HEK293T (cell line): ENCODE measurements at places on chromosomes 13 and 19.

- no peak for DNase-seq
These were observed 7.1 kb upstream of the ACTN4 start for GRCh38 chr19:38640368-38640767.

DNA sequence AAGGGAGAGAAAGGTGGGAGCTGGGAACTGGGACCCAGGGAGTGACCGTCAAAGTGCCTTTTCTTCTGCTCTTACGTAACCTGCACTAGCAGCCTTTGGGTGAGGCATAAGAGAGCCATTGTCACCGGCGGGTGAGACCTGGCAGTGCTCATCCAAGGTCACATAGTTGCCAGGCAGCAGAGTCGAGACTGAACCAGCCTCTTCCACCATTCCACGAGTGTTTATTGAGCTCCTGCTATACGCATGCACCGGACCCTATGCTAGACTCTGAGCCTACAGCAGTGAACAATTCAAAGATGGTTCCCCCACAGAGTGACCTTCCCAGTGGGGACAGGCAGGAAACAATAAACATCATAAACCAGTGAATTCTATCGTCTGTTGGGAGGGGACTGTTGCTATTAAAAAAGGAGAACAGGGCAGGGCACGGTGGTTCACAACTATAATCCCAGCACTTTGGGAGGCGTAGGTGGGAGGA lies 18.6 kb upstream of the STRN4 start:
- DNase-seq = no peak

DNA sequence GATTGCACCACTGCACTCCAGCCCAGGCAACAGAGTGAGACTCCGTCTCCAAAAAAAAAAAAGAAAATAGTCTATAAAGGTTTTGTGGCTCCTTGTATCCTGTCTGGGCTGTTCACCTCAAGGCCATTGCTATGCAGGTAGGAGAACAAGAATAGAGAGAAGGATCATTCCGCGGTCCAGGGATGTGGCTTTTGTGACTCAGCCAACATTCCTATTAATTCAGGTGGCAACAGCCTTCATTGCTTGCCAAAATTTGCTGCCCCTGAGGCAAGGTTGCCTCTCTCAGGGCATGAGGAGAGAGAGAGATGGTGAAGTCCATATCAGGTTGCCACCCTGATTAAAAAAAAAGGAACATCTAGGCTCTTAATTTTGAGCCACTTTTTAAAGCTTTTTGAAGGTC lies 8.0 kb downstream of the ZNF551 start:
- DNase-seq = no peak

GRCh38 chr13:48318821-48319511 lies 15.4 kb downstream of the RB1 start:
- no peak for DNase-seq

- DNase-seq = no peak
These were observed 40.0 kb upstream of the GAS6 start for GRCh38 chr13:113903912-113904311.

DNA sequence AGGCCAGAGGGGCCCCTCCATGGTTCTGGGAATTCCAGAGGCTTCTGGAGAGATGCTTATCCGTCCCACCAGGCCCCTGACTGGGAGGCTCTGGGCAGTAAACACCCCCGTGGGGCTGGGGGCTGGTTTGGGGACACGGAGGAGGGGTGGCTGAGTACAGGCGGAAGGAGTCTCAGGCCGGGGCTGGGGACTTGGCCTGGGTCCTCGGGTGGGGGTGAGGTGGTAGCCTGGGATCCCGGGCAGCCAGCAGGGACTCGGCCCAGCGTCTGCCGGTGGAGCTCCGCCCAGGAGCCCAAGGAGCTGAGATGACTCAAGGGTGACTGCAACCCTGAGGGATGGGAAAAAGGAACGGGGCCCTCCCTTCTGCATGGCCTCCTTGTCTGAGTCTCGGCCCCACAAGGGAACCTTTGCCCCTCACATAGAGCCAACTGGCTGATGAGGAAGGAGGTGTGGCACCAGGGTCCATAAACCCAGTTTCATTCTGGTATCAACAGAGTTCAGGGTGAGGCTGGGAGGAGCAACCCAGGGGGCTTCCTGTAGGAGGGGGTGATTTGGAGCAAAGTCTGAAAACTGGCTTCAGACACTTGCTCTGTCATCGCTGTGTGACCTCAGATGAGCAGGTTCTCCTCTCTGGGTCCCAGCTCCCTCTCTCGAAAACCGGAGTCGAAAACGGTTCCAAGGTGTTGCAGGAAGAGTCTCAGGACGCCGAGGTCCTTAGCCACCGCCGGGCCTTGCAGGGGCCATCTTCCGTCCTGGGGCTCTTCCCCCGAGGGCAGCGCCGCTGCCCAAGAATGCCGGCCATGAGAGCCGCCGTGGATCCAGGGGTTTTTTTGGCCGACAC lies 809 bp downstream of the MISP start:
- no peak for DNase-seq

DNA sequence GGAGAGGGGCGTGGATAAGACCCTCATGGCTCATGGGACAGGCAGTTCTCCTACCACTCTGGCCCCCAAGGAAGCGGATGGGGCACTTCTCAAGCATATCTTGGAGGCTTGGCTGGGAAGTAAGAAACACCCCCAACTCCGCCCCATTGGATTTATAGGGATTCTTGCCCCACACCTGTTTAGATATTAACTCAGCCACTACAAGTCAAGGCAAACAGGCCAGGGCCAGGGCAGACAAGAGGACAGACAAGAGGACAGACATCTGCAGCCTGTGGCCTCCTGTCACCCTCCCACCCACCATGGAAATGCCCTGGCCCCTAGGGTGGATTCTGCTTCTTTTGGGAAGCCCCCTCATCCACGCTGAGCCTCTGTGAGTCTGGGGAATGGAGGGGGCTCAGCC lies 24.1 kb downstream of the RDH8 start:
- DNase-seq = no peak

DNA sequence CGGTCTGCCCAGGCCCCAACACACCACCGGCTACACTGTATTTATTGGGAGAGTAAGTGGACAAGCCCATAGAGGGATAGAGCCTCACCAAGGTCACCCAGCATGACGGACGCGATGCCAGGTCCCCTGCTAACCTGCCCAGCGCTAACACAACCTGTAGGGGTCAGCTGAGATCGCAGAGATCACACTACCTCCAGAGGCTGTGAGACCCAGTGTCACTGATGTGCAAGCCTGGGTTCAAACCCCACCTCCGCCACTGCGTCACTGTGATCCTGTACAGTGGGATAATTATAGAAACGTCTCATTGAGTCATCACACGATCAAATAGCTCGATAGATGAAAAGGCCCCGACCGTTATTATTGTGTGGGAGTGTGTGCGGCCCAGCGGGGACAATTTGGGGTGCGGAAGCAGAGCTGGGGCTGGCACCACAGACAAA lies 10.6 kb upstream of the TLE2 start:
- DNase-seq = no peak

DNA sequence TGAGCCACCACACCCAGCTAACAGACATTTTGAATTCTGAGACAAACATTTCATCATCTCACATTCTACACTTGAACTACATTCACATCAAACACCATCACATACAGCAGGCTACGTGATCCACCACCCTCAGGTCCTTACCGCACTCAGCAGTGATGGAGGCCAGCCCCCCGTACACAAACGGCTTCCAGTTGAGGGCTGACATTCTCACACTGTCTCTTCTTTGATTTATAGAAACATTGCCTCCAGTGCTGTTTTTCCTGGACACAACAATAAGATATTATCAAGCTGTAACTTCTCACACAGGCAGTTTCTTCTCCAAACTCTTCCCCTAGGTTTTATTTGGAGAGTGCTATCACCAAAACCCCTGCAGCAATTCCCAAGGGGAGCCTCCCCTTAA lies 7.0 kb downstream of the SLC25A30 start:
- no peak for DNase-seq

DNA sequence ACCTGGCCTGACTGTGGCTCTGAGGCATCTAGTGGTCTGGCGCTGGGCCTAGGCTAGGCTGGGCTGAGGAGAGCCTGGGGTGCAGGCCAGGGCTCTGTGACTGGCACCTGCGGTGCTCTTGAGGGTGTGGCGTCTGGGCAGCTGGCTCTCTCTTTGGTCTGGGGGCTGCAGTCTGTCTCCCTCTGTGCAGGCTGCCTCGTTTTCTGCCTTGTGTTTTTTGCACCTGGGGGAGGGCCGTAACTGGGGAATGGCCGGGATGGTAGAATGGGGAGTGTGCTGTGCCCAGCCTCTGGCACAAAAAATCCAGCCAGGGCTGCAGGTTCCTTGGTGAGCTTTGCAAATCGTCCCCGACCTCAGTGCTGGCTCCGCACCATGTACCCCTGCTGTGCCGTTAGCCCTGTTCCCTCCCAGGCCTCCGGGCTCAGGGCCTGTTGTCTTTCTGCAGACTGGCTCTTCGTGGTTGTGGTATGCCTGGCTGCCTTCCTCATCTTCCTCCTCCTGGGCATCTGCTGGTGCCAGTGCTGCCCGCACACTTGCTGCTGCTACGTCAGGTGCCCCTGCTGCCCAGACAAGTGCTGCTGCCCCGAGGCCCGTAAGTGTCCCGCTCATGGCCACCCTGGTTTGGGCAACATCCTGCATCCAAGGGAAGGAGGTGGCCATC lies 6.5 kb upstream of the USF2 start:
- no peak for DNase-seq

- no peak for DNase-seq
These were observed 1.5 kb upstream of the TRAPPC5 start for GRCh38 chr19:7678971-7679751.

GRCh38 chr19:50551715-50552187 lies 16.5 kb downstream of the LRRC4B start:
- no peak for DNase-seq

DNA sequence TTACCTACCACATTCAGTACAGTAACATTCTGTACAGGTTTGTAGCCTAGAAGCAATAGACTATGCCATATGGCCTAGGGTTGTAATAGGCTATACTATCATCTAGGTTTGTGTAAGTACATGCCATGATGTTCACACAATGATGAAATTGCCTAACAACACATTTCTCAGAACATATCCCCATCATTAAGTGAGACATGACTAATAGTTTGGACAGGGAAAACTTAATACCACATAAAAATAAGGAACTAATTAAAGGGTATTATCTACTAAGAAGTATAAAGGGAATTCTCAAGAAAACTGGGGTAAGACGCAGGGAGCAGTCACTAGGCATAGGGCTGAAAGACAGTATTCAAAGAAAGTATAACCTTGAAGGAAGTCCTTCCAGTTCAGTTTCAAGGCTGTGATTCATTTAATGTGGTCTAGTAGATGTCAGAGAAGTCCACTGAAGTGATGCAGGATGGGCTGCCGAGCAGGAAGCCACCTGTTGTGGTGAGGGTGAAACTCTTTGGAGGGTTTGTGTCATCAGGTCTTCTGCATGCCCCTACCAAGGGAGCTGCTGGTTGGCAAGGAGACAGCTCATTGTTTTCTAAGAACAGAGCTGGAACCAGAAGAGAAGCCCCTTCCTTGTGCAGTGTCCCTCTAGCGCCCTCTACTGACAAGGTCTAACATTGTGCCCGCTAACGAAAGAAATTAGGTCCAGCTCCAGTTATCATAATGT lies 122.9 kb downstream of the OLFM4 start:
- DNase-seq = peak; percentile 69

DNA sequence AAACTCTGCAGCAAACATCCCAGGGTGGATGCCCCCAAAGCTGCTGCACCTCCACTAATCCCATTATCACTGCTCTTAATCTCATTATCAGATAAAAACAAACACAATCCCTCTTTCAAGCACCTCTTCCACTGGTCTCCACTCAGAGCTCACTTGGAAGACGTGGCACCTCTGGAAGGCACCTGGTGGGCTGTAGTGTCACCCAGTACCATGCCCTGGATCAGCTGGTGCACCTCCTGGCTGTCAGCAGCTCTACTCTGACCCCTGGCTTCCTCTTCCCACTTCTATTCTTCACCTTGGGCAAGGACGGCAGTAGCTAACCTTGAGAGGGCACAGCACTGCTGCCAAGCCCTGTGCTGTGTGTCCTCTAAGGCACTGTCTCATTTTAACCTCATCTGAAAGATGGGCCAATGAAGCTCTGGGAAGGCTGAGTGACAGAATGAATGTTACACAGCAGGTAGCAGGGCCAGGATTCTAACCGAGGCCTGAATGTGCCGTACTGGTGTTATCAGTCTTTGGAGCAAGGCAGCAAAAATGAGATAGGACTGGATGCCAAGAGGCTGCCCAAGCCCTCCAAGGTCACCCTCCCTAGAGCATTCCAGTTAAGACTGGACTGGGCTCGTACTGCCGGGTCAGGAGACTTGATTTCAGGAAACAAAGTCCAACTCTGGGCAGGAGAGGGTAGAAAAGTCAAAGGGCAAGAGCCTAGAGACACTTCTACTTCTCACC lies 7.4 kb downstream of the BRD4 start:
- no peak for DNase-seq

- no peak for DNase-seq
These were observed 19.1 kb downstream of the SYDE1 start for GRCh38 chr19:15126131-15126910.

GRCh38 chr13:46211483-46212351 lies at the start of gene LRRC63:
TSS of gene LRRC63 (plus strand) at chr13:46211928. CDS start at chr13:46213035, 1,107 bp downstream.
- peak; percentile 82 for DNase-seq

GRCh38 chr19:35556846-35557538 lies 6.5 kb downstream of the ATP4A start:
- DNase-seq = no peak

GRCh38 chr19:51695088-51695487 lies 2.0 kb downstream of the SPACA6 start:
- no peak for DNase-seq

DNA sequence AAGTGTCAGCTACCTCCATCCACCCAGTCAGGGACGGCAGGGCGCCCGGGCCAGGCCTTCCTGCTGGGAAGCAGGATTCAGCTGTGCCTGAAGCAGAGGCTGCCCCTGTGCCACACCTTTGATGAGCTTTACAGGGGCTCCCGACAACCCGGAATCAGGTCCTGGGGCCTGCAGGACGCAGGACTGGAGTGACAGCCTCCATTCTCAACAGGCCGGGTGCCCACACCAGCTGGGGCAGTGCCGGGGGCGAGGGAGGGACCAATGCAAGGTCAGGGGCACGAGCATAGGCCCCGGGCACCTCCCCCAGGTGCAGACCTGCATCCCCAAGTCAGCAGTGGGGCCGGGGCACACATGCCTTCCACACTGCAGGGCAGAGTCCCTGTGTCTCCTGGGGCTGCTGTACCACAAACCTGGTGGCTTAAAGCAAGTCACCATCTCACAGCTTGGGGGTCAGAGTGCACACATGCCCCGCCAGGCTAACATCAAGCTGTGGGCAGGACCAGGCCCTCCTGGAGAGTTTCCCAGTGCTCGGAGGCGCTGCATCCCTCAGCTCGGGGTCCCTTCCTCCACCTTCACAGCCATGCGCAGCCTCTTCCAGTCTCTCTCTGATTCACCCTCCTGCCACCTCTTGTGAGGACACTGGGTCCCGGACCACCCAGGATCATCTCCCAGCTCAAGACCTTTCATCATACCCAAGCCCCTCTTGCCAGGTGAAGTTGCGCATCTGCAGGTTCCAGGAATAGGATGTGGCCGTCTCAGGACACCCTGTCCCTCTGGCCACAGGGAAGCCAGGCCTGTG lies 13.4 kb downstream of the UBXN6 start:
- DNase-seq = no peak

DNA sequence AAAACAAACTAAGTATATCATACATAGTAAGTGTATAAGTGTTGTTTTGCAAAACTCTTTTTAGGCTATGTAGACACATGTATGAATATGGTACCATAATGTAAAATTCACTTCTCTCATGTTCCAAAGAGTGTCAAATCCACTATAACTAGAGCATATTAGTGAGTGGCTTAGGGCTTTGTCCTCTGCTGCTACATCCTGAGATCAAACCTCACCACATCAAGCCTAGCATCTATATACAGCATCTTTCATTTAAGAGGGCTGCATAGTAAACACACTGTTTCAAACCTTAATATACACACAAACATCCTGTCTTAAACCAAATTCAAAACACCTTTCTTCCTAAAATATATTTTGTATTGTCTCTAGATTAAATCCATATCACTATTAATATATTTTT lies 38.7 kb downstream of the ELF1 start:
- DNase-seq = no peak

- DNase-seq = no peak
These were observed 26.2 kb downstream of the ELF1 start for GRCh38 chr13:40992678-40993518.
